ENCODE measurements at places on chromosomes 5 and 9.

GRCh38 chr5:32394981-32395380, 49.6 kb downstream of the ZFR start:
- no peak for DNase-seq

DNA sequence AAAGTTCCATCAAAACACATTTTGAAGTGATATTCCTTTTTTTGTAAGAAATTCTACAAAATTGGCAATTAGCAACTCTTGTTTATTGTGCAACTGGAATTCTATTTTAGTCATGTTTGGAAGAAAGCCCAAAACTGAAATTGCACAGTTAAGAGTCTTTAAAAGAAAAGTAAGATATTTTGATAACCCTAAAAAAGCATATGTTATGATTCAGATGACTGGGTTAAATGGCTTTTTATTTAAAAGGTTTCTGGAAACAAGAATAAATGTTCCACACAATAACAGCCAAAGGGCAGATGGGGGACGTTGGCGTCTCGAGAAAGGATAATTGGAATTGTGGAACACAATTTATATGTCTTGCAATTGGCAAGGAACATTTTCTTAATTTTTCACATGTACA, 275.2 kb downstream of the CDH9 start:
- DNase-seq: no peak

DNA sequence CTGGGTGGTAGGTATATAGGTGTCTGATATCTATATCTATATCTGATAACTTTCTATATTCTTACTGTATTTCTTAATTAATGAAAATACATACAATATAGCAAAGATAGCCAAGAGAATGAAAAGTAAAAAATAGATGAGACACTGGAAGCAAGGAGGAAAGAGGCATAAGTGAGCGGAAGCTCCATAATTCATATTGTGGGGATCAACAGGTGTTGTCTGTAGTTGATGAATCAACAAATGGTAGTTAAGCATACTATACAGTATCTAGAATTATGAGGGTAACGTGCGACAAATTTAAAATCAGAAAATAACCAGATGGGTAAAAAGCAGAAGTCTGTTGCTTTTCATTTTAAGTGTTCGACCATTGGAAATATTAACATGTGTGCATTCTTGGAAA, 7.1 kb downstream of the SPTLC1 start:
- DNase-seq: no peak

DNA sequence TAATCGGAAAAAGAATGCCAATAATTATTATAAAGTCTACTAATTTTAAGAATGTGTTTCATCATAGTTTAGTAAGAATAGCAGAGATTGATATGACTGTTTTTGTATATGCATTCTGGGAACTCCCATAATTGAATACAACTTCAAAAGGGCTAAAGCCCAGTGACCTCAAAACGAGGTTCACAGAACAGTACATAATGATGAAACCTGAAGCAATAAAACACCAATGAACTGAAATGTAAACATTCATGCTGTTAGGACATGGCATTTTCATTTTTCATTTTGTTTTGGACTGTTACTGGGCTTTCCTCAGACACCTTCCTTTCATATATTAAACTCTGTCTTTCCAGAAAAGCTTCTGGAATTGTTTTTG, 684 bp upstream of the JMY start:
- DNase-seq: no peak

DNA sequence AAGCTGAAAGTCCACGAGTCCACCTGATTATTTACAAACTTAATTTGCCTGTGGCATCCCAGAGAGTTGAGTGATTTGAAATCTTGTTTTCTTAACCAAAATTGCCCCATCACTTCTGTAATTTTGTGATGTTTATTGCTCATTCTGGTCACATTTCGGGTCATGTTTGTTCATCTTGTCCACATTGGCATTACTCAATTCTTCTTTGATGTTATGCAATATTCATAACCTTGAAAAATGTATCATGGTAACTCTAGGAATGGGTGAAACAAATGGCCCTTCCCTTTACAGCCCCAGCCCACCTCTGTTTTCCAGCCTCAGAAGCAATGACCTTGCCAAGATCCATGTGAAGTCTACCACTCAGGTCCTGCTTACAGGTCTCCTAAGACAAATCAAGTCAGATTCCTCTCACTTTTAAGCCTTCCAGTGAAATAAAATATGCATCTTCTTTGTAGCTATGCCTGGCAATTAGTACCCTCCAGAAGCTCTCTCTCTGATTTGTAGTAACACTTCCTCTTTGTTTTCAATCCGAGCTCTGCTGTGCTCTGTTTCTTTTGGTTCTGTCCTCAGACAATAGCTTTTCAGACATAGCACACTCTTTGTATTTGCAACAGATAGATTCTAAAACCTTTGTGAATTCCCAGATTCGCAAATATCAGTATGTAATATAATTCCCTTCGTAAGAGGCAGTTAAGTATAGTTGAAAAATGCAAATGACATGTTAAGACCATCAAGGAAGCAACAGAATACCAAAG, 330.3 kb upstream of the IRX1 start:
- DNase-seq: no peak

GRCh38 chr5:175746851-175747250, 89.0 kb downstream of the HRH2 start:
- no peak for DNase-seq

GRCh38 chr5:151953833-151954232, 29.2 kb upstream of the GLRA1 start:
- DNase-seq: no peak

DNA sequence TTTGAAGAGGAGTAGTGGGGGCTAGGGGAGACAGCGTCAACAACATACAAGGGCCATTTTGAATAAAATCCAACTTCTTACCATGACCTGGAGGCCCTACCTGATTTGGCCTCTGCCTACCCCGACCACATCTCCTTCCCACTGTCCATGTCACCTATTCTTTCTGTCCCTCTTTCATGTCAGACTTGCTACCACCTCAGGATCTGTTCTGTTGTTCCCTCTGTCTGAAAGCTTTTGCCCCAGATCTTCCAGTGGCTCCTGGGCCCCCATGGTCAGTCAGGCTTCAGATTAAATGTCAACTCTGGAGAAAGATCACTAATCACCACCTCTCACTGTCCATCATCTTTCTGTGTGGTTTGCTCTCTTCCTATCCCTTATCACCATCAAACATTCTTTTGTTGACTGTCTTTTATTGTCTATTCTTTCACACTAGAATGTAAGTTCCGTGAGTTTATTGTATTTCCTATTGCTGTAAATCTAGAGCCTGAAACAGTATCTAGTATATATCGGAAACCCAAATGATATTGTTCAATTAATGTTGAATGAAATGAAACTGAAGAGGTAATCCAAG, 31.2 kb upstream of the APC start:
- no peak for DNase-seq

DNA sequence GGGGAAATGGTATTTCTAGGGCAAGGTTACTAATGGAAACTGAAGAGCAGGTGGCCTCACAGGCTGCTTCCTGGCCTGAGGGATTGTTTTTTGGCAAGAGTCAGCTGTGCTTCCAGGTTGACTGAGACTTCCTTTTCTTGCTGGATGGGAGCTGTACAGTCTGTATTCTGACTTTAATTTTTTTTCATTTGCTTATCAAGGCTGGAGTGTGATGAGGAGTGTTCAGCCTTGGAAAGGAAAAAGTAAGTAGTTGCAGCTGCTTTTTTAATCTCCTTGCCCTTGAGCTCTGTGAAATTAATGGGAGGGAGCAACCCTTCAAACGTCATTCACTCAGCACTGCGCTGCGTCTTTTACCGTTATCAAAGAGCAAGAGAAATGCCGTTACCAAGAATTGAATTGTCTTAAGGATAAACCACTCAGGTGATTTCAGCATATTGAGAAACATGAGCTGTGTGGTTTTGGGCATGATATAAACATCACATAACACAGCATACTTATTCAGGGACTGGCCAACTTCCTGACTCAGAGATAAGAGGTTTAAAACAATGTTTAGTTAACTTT, 47.6 kb downstream of the AQP7 start:
- DNase-seq: no peak
